ENCODE measurements at places on chromosomes 1 and 21.

DNA sequence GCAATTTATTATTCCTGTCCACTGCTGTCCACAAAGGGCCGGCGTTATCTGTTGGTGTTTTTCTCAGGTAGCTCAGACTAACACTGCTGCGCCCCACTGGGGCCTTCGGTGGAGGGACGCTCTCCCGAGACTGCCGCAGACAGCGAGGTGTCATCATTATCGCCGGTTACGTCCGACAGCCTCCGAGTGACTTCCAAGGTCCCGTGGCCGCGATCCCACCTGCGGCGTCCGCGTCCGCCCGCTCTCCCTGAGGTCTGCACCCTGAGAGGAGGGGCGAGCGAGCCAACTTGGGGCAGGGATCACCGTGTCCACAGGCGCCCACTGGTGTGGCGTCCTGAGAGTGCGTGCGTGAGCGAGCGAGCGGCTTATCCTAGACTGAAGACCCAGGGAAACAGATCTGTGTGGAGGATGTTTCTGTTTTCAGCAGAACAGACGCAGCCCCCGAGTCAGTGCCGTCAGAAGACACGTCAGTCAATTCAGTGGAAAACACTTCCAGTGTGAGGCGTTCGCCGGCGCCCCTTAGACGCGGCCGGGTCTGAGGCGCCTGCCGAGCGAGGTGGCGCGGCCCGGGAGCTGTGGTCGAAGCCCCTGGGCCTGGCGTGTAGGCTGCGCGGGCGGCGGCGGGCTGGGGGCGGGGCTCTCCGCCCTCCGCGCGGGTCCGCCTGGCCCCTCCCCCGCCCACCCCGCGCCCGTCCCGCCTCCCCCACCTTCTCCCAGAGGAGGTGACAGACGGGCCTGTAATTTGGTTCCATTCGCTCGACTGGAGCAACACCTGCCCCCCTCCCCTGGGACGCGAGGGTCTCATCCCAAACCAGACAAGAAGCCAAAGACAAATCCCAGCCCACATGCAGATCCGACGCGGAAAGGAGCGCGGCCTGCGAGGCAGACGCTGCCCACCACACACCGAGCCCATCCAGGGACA lies 12.6 kb downstream of the NHLH2 start:
- DNase-seq = no peak

GRCh38 chr1:61490924-61491323 lies 234.0 kb downstream of the TM2D1 start:
- no peak for DNase-seq

DNA sequence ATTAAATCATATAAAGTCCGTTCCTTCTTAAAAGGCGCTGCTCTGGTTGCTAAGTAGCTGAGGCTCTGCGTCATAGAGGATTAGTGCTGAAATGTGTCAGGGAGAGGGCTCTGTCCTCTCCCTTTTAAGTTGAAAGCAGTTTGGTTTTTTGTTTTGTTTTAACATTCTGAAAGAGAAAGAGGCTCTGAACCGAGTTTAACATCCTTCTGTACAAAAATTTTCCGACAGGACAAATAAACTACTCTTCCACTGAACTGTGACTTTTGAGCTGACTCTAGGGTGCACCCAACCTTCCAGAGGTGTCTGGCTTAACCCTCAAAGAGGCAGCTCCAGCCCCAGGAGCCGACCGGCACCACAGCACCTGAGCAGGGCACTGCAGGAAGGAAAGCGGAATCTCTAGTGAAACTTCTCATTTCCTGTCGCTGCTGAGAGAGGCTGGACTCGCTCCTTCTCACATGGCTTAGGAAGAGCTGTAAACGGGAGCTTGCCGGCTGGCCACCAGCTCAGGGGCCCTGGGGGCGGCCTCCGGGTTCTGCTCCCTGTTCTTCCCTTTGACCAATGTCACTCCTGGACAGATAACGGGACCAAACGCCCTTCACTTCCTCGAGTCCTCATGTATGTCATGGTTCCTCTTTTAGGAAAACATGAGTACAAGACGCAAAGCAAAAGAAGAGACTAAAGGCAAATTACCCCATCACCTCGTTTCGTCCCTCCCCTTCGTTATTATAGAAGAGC lies 1.2 kb downstream of the VAV3 start:
- no peak for DNase-seq

DNA sequence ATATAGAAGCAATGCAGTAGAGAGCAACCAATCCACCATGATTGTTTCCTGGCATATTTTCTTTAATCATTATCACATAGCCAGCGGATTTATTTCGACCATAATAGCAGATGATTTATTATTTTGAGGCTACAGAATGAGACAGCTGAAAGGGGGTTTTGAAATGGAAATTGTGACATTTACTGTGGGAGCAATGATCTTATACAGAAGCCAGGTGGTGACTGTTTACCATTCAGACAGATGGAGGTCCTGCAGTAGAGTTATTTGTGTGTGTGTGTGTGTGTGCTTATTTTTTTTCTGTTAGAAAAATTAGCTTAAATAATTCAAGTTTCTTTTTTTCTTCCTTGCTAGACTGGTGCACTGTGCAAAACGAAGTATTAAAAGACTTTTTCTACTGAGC lies 1784.5 kb downstream of the MRPL39 start:
- DNase-seq = no peak

DNA sequence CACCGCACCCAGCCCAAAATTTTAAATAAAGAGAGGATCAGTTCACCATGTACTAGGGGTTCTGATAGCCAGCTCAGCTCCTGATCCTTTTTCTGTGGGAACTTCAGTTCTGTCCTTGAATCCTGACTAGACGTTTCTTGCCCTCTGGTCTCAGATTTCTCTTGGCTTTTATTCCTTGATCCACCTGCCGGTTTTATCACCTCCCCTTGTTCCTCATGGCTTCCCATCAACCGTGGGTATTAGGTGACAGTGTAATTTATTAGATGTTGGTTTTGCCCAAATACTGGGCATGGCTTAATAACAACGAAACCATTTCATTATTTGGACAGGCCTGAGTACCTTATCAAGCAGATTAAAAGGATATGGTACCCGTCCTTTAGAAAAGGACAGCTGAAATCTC lies 22.5 kb downstream of the SLC45A1 start:
- DNase-seq = no peak

DNA sequence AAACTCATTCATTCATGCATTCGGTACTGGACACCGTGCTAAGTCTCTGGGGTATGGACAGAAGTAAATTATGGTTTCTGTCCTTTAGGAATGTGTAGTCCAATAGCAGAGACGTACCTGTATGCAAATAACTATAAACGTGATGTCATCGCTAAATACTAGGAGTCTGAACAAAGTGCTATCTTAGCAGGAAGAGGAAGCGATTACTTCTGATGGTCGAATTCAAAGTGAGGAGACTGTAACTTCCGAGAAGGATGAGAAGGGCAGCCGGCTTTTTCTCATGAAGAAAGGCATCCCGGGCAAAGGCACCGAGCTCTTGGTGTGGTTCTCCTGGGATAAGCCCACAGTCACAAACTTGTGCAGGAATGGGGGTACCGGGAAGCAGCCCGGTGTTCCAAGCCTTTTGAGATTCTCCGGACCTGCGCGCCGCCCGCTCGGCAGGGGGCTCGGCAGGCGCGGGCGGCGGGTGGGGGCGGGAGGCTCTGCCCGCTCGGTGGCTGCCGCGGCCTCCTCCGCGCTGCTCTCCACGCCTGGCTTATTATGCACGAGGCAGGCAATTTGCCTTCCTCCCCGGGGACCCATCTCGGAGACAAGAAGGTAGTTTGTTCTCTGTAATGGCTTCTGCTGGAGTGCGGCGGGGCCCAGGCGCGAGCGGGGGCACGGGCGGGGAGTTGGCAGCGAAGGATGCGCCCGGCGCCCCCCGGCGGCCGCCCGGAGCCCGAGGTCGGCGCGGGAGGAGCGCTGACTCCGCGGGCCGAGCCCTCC lies 67.5 kb upstream of the CD1D start:
- DNase-seq = no peak

DNA sequence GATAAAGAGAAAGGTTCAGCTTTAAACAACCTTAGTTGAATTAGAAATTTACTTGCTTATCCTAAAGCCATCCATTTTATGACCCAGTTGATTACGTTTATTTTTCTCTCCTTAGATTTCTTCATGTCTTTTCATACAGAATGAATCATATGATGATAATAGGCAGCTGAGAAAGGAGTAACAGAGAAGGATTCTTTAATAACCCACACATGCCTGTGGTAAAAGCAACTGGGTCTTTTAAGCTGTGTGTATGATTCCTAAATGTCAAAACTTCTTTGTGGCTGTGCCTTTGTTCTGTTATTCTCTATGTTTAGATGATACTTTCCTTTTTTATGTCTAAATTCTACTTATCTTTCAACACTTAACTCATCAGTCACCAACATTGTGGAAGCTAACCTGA lies 626.5 kb downstream of the NCAM2 start:
- no peak for DNase-seq

DNA sequence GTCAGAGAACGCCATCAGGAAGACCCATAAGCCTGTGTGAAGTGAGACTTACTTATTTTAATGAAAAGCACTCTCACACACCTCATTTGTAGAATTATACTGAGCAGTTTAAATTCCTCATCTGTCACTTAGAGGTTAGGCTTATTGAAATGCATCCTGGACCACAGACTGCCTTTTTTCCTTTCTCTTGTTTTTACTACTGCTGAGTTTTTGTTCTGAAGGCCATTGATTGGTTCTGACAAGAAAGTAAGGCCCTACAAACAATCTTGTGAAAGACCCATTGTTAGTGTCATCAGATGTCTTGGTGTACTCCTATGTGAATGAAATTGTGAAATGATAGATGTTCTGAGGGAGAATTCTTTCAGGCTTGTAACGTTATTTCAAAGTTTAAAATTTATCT lies 1343.3 kb upstream of the ADGRL2 start:
- DNase-seq = no peak

DNA sequence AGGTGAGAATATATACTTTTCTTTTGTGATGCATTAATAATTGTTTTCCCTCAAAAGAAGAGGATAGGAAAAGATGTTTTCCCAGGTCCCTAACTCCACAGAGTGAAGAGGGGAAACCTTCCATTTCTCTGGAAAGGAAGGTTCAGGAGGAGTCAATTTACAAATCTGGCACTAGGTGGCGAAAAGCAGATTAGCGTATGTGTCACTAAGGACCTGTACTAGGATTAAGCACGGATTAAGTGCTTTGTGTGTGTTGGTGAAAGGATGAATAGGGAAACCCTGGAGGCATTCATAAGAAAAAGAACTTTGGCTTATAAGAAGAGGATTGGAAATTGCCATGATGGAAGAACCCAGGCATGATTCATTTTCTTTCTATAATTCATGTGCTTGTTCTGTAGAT lies 410.1 kb upstream of the PLXNA2 start:
- DNase-seq = no peak

DNA sequence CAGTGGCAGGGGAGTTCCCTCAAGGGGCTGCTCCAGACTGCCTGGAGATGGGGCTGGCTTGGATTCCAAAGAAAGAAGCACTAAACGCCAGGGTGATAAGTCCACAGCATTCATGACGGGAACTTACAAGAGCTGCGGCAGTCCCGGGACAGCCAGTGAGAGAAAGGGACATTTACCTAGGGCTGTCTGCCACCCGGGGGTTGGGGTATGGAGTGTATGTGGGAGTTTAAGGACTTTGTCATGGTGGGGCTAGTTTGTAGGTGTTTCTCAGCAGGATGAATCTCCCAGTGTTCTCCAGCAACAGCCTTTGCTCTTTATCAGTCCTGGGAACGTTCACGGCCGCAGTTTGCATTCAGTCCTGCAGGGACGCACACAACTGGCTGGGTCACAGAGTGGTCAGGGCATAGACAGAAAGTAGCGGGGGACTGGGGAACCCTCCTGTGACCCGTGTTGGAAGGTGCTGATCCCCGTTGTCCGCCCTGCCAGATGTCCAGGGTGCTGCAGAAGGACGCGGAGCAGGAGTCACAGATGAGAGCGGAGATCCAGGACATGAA lies 41.4 kb upstream of the HMGN1 start:
- DNase-seq = no peak

DNA sequence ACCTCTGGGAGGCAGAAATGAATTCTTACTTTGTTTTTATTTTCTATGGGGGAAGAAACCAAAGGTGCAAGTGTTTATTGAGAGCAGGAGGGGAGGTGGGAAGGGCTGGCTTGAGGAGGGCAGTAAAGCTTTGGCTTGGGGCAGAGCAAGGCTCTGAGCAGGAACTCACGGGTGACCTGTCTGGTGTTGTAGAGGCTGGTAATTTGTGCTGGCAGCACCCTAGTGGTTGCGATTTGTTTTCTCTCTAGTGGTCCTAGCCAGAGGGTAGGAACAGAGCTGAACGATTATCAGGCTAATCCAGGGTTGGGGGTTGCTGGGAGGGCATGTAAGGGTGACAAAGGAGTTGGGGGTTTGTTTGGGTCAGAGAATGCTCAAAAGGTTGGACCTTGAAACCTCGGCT lies 16.6 kb downstream of the TMCC2 start:
- no peak for DNase-seq

- DNase-seq = peak; percentile 59
Measured at GRCh38 chr1:118984086-118984721, 3.9 kb downstream of the TBX15 start.

DNA sequence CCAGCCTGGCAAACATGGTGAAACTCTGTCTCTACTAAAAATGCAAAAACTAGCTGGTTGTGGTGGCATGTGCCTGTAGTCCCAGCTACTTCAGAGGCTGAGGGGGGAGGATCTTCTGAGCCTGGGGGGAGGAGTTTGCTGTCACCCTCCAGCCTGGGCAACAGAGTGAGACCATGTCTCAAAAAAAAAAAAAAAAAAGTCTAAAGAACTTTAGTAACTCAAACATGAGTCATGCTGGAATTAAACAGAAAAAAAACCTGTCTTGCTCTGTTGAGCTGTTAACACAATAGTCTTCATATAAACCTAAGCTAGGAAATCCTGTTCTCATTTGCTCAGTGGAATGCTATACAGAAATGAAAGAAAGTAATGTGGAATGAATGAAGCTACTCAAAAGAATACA lies 16.7 kb upstream of the DISP1 start:
- DNase-seq = no peak

DNA sequence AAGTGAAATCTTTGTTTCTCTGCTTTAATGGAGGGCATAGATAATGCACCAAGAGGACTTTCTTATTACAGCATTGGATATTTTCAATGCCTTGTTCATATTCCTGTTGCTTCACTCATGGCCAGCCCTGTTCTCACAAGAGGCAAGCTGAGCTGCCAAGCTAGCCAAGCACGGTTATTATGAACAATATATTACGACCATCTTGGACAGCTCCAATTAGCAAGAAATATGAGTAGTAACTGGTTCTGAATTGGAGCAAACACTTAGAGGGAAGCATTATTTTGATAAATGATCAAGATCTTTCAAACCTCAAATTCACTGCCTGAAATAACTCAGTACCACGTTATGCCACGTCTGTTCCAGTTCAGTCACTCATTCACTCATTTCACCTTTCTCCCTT lies 159.8 kb downstream of the SETD4 start:
- no peak for DNase-seq

GRCh38 chr1:236150311-236150955 lies 8.1 kb downstream of the GPR137B start:
- DNase-seq = no peak

- DNase-seq = no peak
Measured at GRCh38 chr21:41605934-41606285, 98.0 kb upstream of the TMPRSS2 start.

- no peak for DNase-seq
Measured at GRCh38 chr1:210218047-210218446, 14.5 kb upstream of the SERTAD4 start.

- no peak for DNase-seq
Measured at GRCh38 chr1:203520315-203520714, 26.4 kb downstream of the OPTC start.

- no peak for DNase-seq
Measured at GRCh38 chr1:6099297-6099696, 53.6 kb downstream of the KCNAB2 start.

- no peak for DNase-seq
Measured at GRCh38 chr1:119160866-119161265, 20.4 kb upstream of the WARS2 start.

Data from tibial artery (tissue), 4 donors.